Aortic smooth muscle cell (primary cell): ENCODE measurements at places on chromosomes 4 and X. TPM values are rescaled to one million over a fixed set of nuclear protein-coding genes. Genes with fewer than 3 reads are reported as not detected.

The TASL gene
- total RNA-seq, result not detected in 2 replicates

The ZAR1 gene
- total RNA-seq, result 0.06 TPM in 1 of 2 replicates, not detected in the other

The PRRG3 gene
- not detected in 2 replicates for total RNA-seq

The HPGDS gene
- not detected in 2 replicates for total RNA-seq

The BEX1 gene
- total RNA-seq, result not detected in 2 replicates

The ZMAT1 gene
- 1.3 and 1.7 TPM in 2 replicates for total RNA-seq
